ENCODE measurements at places on chromosomes 3 and 15.

GRCh38 chr15:71146580-71146982 is 31.3 kb downstream of the THSD4 start:
- DNase-seq, result no peak

GRCh38 chr3:104886220-104886995 is 480.3 kb upstream of the ALCAM start:
- DNase-seq, result no peak

- DNase-seq, result no peak
Observed at GRCh38 chr3:144031938-144032337, 60.3 kb downstream of the DIPK2A start.

DNA sequence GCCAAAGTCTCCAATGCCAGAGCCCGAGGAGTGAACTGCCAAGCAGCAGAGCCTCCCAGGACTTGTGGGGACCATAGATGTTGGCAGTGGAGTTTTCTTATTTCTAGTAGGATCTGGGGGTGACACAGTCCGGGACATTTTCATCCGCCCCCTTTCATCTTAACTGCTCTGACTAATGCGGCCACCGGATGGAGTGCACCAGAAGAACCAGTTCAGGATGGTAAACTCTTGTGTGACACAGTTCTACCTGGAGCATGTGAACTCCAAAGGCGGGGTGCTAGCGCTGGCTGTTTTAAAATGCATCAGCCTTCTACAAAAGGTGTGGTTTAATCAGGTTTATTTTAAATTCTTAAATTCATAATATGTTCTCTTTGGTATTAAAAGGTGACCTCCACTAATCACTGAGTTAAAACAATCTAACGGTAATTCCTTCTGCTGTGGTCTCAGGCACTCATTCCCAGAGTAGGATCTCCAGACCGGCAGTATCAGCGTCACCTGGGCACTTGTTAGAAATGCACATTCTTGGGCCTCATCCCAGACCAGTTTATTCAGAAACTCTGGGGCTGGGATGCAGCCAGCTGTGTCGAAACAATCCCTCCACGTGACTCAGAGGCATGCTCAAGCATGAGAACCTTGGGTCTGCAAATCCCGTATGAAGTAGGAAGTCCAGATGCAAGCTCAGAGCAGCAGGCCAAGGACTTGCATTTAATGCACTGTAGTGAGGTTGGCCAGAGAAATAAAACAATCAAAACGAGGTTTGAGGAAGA is 105.5 kb downstream of the GABRB3 start:
- no peak for DNase-seq

Data from dermis microvascular lymphatic vessel endothelial cell (primary cell).